ENCODE measurements at places on chromosomes 7 and 10.
A peak's percentile ranks its signal among the peaks of the same experiment; 100 is the strongest.

DNA sequence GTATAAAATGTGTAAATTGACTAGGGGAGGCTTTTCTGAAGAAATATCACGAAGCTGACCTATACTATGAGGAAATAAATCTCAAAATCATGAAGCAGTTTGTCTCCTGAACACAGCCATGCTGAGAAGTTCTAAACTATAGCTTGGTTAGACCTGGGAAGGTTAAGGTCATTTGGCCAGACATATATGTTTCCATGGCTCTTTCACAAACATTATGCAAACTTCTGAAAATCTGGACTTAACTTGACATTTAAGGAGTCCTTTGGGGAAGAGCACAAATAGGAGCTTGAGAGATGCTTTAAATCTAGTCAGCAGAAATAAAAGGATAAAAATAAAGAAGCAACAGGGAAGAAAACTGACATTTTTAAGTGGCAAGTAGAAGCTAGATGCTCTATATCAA lies 115.9 kb upstream of the MEOX2 start:
- peak; percentile 6 for DNase-seq

DNA sequence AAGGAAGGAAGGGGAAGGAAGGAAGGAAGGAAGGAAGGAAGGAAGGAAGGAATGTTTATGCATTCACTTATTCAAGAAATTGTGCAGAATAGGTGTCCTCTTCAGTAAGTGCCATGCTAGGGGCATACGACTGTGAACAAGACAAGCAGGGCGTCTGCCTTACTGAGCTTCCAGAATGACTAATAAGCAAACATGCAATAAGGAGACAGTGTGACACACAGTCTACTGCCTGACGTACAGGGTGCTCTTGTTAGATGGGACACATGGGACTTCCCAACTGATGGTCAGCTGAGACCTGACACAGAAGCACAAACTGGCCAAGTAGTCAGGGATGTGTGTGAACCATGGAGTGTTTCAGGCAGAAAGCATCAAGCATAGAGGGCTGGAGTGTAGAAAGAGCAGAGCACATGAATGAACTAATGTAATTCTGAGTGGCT lies 18.2 kb downstream of the DNAJC12 start:
- DNase-seq: peak; percentile 9

- no peak for DNase-seq
Observed at GRCh38 chr7:139797607-139798006, 19.8 kb upstream of the HIPK2 start.

DNA sequence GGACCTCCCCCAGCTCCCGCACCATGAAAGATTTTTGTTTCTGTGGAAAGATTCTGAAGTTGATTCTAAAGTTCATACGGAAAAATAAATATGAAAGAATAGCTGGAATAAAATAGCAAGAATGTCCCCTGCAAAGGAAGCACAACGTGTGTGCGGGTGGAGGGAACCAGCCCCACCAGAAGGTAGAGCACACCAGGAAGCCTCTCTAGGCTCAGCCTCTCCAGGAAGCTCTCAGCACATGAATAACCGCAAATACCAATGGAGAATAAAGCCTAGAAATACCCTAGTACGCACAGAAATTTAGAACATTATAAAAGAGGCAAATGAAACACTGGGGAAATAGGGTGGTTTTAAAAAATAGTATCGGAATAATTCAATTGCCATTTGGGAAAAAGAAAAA lies 24.6 kb upstream of the FAM170B start:
- no peak for DNase-seq

DNA sequence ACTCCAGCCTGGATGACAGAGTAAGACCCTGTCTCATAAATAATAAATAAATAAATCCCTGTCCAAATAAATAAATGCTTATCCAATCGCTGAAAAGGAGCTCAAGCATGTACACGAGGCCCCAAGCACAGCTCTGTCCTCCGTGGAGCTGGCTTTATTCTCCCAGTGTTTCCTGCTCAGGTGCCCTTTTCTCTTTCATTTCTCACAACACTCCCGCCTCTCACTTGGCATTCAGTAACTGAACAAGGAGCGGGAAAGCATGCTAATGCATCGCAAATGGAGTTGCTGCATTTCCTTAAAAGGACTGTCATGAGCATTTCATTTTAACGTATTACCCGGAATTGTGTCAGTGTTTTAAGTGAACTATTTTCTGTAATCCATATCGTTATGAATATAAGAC lies 210.9 kb upstream of the C7orf33 start:
- no peak for DNase-seq

DNA sequence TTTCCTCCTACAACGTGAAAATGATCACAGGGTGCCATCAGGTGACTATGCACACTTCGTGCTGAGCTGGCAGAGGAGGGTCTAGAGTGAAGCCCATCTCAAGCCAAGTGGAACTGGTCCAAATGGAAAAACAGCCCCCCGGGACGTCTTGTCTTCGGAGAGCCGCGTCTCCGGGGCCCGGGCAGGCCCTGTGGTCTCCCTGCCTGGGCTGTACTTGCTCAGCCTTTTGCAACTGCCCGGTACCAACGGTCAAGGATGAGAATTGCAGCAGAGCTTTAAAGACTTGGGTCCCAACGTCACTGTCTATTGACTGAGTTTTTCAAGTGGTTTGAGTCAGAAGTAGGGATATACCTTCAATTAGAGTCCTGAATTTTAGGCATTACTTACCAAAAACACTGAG lies 315.5 kb downstream of the PTPRN2 start:
- DNase-seq: no peak

GRCh38 chr10:116171505-116171904 lies 101.5 kb downstream of the GFRA1 start:
- no peak for DNase-seq

DNA sequence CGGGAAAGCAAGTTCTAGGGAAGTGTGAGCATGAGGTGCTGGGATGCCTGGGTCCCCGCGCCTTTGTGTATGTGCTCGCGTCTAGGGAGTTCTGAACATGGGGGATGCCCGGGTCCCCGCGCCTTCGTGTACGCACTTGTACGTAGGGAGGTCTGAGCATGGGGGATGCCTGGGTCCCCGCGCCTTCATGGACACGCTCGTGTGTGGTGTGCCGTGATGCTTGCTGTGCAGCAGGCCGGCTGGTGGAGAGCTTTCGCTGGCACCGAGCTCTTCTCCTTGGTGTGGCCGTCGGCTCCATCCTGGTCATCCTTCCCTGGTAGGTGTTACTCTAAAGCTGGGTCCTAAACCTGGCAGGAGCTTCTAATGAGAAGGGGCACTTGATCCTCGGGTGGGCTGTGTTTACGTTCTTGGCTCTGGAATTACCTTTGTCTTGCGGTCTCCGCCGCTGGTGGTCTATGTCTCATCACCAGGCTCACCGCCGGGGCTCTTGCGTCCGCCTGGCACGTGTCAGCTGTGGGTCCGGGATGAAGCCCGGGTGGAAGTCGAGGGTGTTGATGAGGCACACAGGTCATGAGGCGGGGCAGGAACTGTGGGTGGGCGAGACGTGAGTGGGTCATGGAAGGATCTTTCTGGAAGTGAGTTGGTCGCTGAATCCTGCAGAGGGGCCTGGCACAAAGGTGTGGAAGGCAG lies 63.5 kb downstream of the DNAJB6 start:
- DNase-seq: no peak

DNA sequence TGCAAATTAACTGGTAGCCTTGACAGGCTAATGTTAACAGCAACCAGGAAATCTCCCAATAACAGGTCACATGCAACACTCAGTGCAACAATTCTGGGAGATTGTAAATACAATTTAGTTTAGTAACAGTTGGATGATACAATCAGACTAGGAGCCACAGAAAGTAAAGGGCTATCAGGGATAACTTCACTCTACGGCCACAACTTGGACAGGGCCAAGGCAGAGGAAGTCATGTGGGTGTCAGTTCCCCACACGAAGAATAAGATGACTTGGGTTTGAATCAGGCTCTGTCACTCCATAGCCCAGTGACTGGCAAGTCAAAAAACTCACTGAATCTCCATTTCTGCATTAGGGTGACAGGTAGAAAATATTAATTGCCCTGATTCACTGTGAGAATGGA lies 217.3 kb upstream of the CCDC6 start:
- DNase-seq: no peak

- DNase-seq: peak; percentile 91
Observed at GRCh38 chr7:33854801-33855350, 50.5 kb upstream of the BMPER start.

- DNase-seq: no peak
Observed at GRCh38 chr10:30990971-30991646, 40.6 kb downstream of the ZNF438 start.

GRCh38 chr7:116445447-116446211 lies 53.9 kb upstream of the CAV2 start:
- DNase-seq: no peak

GRCh38 chr7:82810558-82811259 lies 352.0 kb downstream of the PCLO start:
- peak; percentile 93 for DNase-seq

DNA sequence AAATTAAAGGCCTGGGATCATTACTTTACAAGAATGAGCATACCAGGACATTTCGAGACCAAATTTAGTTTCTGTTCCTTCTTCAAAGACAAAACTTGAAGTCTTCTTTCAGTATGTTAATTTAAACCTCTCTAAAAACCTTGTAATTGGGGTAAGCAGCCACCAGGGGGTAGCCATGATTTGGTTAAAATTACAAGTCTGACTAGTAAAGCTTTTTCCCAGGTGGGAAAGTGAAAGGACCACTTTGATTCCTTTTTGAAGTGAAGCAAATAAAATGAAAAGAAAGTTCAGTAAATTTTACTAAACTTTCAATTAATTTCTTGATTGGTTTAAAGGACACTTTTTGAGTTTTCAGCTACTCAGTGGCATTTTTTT lies 294.3 kb downstream of the BBS9 start:
- no peak for DNase-seq

- no peak for DNase-seq
Observed at GRCh38 chr10:112278871-112279270, 4.3 kb upstream of the TECTB start.

- no peak for DNase-seq
Observed at GRCh38 chr10:104197364-104197763, 34.8 kb downstream of the CFAP43 start.

- DNase-seq: peak; percentile 53
Observed at GRCh38 chr7:105521027-105521716, 899 bp downstream of the PUS7 start.

GRCh38 chr7:25384788-25385505 lies 156.7 kb upstream of the NPVF start:
- DNase-seq: no peak

GRCh38 chr7:31079824-31080511 lies 27.9 kb downstream of the ADCYAP1R1 start:
- no peak for DNase-seq

GRCh38 chr10:25125201-25125611 lies 49.6 kb upstream of the GPR158 start:
- DNase-seq: no peak

DNA sequence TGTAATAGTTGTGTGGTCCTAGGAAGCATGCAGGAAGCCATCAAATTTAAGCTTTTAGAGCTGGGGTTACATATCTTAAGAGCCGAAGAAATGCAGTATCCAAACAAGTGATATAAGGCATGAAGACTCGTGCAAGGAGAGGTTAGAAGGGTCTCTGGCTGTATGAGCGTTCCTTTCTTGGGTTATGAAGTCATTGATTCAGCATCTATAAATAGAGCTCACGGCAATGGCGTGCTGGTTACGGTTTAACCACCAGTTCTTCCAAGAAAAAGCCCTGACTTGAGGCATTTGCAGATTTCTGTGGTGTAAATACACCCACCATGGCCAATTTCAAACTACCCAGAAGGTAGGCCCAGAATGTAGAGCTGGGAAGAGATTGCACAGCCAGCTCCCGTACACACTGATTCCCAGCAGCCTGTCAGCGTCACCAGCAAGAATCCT lies 72.0 kb upstream of the KAT6B start:
- peak; percentile 68 for DNase-seq

- no peak for DNase-seq
Observed at GRCh38 chr7:73770002-73770859, at the start of gene CLDN3. TSS of gene CLDN3 (minus strand) at chr7:73770270. CDS start at chr7:73770049, 221 bp downstream.

DNA sequence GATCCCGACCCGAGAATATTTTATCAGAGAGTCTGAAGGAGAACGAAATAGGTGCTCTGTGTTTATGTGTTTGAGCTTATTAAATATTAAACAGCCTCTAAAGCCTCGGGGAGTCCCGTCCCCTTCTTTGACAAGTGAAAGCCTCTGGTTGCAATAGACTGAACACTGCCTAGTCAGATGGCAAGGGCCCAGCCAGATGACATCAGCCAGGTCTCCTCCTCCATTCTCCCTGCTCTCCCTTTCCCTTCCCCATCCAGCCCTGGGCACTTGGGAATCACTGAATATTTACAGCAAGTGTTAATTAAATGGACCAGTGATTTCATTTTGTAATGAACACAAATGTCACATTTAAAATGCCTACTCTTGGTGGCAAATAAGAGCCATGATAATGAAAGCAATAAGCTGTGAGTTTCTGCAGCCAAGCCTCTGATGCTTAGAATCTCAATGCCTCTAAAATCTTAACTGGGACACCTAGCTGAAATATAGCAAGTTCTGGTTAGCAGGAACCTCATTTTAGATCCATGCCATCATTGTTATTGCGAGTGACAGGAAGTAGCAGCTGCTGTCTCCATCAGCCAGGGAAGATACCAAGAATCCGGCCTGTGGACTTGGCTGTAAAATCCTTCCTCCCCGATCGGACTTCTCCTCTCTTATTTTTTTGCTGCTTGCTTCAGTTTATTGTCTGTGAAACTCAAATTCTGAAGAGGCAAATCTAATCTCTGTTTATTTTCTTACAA lies 202.1 kb downstream of the PRPF18 start:
- peak; percentile 52 for DNase-seq

DNA sequence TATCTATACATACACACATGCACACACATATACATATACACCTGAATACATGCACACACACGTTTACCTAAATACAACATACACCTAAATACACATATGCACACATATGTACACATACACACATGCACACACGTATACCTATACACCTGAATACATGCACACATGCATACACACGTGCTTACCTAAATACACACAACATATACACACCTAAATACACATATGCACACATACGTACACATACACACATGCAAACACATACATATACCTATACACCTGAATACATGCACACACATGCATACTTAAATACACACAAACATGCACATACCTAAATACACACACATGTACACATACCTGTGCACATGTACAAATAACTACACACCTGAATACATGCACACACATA lies 433.8 kb upstream of the FOXK1 start:
- no peak for DNase-seq

GRCh38 chr7:159048656-159049055 lies 96.0 kb downstream of the VIPR2 start:
- DNase-seq: no peak

- no peak for DNase-seq
Observed at GRCh38 chr7:42926204-42926603, 5.8 kb downstream of the PSMA2 start.

DNA sequence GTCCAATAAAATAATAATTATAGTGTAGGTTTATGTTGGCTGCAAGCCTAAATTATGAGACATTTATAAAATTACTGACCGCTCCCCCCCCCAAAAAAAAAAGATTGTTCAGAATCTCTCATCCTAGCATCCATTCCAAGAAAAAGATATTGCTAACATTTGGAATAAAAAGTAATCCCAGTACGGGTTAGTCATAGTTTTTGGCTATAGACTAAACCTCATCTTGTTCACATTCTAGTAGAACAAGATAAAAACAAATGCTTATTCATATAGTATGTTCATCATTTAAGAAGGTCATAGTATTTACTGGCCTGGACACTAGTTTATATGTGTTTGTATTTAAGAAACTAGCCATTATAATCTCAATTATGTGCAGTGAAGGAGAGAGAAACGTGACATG lies 44.0 kb downstream of the ADK start:
- peak; percentile 59 for DNase-seq

GRCh38 chr7:44138698-44139097 lies 2.4 kb downstream of the MYL7 start:
- DNase-seq: no peak
